GM12891 (cell line): ENCODE measurements at places on chromosomes 7 and 10.

- DNase-seq = no peak
Measured at GRCh38 chr10:30353851-30354250, 4.8 kb upstream of the MTPAP start.

GRCh38 chr7:141416650-141417270 is 134.4 kb upstream of the AGK start:
- DNase-seq = no peak

- DNase-seq = no peak
Measured at GRCh38 chr10:95467162-95467599, 94.0 kb downstream of the SORBS1 start.

GRCh38 chr7:47505312-47506007 is 76.5 kb downstream of the TNS3 start:
- no peak for DNase-seq

GRCh38 chr7:5636914-5637313 is 144.5 kb downstream of the RNF216 start:
- no peak for DNase-seq

GRCh38 chr10:47349516-47349915 is 1.4 kb downstream of the RBP3 start:
- no peak for DNase-seq

DNA sequence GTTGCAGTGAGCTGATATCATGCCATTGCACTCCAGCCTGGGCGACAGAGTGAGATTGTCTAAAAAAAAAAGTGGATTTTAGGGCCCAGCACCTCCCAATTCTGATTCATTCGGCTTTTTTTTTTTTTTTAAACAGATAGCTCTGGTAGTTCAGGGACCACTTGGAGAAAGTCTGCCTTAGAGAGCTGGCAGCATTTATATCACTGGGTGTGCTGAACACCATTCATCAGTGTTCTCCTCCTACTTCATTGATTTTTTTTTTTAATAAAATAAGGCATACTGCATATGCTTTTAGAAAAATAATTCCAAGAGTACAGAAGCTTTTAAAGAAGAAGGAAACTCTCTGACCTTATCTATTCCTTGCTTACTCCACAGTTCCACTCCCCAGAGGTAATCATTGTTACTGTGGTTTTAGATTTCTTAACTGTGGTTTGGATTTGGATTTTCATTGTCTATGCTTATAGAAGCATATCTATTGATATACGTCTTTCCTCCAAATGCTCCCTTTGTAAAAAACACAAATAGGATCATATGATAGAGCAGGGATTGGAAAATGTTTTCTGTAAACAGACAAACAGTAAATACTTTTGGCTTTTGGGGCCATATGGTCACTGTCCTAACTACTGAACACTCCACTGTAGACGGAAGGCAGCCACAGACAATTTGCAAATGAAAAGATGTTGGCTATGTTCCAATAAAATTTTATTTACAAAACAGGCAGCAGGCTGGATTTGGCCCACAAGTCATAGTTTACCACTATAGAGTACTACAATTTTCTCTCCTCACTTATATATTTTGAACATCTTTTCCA is 21.1 kb upstream of the SAR1A start:
- DNase-seq = no peak

GRCh38 chr7:24129597-24129996 is 154.4 kb upstream of the NPY start:
- no peak for DNase-seq

GRCh38 chr10:17655567-17656146 is 11.7 kb downstream of the STAM start:
- DNase-seq = no peak

DNA sequence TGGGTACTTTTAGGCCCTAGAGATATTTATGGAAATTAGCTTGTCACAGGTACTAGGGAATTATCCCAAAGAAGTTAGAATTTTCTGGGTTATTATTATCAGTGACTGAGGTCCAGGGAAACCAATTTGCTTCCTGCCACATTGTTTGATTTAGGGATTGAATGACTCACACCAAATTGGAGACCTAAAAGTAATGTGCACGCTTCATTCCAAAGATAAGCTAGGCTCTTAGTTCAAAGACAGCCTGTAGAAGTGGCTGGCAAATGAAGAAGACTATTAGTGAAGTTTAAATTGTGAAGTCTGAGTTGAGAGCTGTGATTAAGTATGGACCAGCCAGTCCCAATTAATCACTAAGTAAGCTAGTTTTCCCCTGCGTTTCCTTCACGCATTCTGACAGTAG is 188.1 kb upstream of the MYO3A start:
- no peak for DNase-seq

DNA sequence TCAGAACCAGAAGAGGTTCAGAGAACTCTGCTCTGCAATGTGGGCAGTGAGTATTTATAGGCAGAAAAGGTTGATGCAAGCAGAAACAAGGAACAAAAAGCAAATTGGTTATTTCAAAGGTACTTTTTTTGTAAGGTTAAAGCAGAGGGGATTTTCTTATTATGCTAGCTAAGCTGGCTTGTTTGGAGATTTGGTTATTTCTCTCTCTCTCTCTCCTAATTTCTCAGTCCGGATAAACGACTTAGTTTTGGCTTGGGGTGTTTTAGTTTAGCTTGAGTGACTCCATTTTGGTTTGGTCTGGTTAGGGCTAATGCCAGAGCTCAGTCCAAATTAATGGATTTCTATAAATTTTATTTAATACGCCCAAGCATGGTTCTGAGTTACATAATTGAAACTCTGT is 566.8 kb downstream of the SH2D4B start:
- DNase-seq = no peak

DNA sequence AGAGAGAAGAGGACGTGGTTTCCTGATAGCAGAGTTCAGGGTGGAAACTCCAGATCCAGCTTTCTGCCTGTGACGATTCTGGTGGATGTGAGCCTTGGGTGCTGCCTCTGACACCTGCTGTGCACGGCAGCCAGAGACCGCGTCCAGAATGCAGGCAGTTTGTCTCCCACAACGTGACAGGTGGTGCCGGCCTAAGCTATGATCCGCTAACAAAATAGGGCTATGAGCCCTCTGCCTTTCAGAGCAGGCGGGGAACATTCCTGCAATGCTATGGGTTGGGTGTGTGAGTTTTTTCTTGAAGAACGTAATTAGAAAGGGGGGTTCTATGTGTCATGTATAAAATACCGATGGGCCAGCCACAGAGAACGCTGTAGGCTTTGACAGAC is 297.3 kb upstream of the PRKCQ start:
- no peak for DNase-seq

GRCh38 chr10:130345728-130346127 is 209.5 kb downstream of the GLRX3 start:
- no peak for DNase-seq

GRCh38 chr7:1646957-1647891 is 22.9 kb upstream of the ELFN1 start:
- DNase-seq = no peak

- DNase-seq = no peak
Measured at GRCh38 chr7:69871886-69872569, 273.8 kb downstream of the AUTS2 start.

DNA sequence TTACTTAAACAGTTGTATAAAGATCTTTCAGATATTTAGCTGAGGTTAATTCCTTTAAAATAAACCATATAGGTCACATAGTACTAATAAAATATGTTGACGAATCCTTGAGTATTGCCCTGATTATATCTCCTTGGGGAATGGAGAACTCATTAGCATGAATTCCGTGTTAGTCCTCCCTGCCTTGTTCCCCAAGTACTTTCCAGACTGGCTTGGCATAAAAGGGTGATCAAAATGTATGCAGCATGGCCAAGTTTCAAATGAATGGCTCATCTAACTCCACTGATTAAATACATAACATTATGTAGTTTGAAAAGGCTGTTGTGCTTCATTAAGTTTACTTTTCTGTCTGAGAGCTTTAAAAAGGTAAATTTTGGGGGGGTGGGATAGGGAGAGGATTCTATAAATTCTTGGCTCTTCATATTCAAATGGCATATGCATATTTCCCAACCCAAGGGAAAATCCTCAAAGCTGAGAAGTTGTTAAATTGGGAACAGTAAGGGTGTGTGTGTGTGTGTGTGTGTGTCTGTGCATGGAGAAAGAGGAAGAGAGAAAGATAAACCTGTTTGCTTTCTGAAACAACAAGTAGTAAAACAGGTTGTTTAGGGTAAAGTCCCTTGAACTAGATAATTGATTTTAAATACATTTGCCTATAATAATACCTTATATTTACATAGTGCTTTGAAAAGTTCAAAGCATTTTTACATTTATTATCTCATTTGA is 4.8 kb upstream of the ADD3 start:
- DNase-seq = no peak

DNA sequence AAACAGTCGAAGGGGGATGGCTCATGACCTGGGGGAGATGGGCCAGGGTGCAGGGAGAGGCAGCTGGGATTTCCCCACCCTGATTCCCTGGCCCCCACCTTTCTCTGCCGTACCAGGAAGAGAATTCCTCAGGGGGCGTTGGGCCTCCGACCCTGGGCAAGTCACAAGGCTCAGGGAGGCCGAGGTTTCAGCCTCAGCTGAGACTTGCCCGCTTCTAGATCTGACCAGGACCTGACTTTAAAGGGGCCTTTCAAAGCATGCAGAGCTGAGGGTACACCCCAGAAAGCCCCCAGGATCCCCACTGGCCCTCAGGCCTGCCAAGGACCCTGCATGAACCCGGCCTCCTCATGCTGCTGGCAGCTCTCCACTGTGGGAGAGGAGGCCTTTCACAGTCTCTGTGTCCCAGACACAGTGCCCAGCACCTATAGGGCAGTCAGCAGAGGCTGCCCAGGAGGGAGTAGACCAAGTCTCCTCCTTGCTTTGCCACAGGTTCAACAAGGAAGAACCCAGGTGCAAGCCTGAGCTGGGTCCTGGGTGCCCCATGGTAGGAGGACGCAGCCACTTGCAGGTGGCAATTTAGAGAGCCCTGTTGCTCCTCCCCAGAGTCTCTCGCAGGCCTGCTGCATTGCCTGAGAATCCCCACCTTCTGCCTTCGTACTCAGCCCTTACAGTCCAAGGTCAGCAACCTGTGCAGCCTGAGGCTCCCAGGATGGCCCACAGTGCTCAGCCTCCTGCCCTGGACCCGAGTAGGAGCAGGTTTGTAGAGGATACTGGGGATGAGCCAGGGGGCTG is 89.3 kb downstream of the CHST15 start:
- DNase-seq = peak; percentile 16

DNA sequence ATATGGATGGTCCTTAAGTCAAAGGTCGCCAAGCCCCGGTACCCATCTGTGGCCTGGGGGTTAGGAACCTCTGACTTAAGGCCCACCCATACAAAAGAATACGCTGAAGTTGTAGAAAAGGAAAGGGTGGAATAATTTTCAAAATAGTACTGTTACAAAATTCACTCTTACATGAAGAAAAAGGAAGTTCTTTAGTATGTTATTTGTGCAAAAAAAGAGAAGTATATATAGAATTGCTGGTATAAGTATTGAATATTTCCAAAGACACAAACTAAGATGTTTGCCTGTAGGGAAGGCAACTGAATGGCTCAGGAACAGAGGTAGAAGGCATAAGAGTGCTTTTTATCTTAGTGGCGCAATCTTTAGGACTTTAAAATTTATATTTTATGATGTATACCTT is 78.7 kb downstream of the PRLHR start:
- no peak for DNase-seq

DNA sequence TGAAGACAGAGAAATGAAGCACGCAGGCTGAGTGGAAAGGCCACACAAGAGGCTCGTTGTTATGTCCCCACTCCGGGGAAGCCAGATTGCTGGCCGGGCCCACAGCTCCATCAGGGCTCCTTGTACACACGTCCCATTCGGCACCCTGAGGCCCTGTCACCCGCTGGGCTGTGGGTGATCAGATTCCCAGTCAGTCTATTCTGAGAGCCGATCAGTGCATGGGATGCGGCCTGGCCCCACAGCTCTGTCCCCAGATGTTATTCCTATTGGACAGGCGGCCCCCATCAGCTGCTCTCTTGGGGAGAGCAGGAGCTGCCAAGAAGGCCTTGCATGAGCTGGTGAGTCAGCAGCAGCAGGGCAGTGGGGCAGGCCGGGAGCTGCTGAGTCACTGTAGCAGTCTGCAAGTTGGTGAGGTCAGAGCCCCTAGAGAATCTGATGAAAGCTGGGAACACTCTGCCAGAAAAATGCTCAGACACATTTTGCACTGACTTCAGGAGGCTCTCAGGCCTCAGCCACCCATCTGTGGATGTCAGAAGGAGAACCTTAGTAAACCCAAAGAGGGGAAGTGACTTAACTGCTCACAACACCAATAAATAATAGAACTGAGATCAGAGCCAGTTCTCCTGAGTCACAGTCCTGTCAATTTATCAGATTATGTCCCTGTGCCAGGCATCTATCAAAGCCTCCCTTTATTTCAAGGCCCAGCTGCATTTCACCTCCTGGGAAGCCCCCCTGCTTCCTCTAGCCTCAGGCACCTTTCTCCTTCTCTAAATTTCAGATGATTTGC is 9.4 kb upstream of the PSAP start:
- DNase-seq = peak; percentile 39

DNA sequence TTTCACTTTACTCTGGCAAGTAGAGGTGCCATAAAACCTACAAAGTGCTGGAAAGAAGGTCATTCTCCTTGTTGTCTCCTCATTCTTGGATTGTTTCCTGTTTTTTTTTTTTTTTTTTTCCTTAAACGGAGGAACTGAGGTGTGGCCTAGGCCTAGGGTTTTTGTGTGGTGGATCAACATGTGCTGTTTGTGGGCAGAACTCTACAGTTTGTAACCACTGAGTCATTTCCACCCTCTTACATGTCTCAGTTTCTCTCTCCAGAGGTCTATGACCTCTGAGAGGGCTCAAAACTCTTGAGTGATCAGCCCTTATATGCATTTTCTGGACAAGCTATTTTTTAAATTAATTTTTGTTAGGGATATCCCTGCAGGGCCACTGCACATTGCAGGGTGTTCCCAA is 296.0 kb downstream of the PPP1R3A start:
- no peak for DNase-seq

- DNase-seq = no peak
Measured at GRCh38 chr7:28410628-28411531, 1.4 kb upstream of the CREB5 start.

DNA sequence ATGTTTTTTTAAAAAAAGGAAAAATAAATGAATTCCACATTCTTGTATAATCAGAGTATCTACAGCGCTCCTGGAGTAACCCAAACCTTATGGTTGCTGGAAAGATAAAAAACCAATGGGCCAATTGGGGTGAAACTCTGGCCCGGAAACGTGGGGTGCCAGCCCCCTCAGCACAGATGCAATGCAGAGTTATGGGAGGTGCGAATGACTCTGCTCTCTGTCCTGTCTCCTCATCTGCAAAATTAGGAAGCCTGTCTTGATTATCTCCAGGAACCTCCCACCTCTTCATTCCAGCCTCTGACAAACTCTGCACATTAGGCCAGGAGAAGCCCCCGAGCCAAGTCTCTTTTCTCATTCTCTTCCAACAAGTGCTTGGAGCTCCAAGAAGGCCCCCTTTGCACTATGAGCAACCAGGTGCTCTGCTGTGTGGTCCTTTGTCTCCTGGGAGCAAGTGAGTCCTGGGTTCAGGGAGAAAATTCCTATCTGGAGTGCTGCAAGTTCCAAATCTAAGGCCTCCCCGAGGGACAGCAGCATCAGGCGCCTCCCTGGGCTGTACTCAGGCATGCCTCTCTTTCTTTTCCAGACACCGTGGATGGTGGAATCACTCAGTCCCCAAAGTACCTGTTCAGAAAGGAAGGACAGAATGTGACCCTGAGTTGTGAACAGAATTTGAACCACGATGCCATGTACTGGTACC is 130.5 kb upstream of the PRSS1 start:
- DNase-seq = no peak
